ENCODE measurements at places on chromosomes 11 and 22.
A peak's percentile ranks its signal among the peaks of the same experiment; 100 is the strongest.

DNA sequence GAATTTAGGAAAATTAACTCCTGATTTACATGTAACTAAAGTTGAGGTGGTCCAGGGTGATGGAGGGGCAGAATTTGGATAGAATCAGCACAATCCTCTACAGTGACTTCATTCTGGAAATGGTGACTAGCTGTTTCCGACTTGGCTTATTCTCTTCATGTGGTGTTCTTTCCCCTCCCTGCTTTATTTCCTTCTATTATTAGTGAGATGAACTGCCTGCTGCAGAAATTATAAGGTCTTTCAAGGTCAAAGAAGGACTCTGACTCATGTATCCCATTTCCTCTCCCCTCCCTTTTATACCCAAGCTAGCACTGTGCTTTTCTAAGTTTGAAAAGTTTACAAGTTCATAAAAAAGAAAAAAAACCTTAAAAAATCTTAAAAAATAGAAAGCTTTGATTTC is 12.2 kb upstream of the MRPL17 start:
- DNase-seq = peak; percentile 38

DNA sequence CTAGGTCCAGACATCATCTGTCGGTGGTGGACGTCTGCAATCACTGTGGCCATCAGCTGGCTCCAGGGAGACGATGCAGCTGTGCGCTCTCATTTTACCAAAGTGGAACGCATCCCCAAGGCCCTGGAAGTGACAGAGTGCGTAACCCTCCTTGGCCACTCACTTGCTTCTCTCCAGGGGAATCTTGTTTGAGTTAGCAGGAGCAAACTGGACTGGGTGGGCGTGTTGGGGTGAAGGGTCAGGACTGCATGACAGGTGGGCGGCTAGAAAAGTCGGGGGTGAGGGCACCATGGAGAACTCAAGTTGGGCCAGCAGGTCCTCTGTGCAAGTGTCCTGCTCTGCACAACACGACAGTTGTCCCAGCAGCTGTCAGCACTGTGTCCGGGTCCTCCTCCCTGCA is 16.2 kb downstream of the SHISA8 start:
- no peak for DNase-seq

- no peak for DNase-seq
Observed at GRCh38 chr11:1916132-1916985, 3.1 kb upstream of the TNNT3 start.

- DNase-seq = no peak
Observed at GRCh38 chr11:1757861-1758610, 5.7 kb downstream of the CTSD start.

GRCh38 chr22:36858156-36858555 is 2.6 kb upstream of the NCF4 start:
- DNase-seq = no peak

DNA sequence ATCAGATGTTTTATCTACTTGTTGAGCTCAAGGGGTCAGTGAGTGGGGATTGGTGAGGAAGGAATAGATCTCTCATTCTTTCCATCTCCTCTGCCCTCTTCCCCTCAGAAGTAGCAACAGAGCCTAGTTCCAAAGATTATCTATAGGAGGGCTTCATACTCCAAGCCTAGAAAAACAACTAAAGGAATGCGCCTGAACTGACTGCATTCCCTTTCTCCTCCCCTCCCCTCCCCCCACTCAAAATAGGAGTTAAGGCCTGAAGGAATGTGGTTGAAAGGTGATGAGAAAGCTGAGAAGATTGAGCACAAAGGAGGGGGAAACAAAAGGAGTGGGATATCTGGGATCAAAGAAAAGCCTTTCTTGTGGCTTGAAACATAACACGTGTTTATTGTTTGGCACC is 10.5 kb downstream of the EMSY start:
- no peak for DNase-seq

GRCh38 chr11:123567466-123567865 is 87.0 kb downstream of the SCN3B start:
- DNase-seq = no peak

DNA sequence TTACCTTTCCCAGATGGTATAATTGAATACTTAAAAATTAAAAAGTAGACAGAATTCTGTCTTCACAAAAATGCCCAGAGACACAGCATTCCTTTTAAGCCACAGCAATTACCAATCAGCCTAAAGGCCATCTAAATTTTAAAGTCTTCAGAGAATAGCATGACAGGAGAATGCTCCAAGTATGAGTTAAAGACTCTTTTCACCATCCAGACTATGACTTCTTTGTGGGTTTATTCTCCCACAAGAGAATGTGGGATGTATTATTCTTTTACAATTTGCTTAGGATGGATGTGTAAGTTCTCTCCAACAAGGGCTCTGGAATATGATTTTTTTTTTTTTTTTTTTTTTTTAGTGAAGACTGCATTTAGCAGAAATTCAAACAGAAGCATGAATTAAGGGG is 249.9 kb downstream of the TTC28 start:
- DNase-seq = no peak

- peak; percentile 8 for DNase-seq
Observed at GRCh38 chr11:27358296-27358695, 4.7 kb downstream of the CCDC34 start.

DNA sequence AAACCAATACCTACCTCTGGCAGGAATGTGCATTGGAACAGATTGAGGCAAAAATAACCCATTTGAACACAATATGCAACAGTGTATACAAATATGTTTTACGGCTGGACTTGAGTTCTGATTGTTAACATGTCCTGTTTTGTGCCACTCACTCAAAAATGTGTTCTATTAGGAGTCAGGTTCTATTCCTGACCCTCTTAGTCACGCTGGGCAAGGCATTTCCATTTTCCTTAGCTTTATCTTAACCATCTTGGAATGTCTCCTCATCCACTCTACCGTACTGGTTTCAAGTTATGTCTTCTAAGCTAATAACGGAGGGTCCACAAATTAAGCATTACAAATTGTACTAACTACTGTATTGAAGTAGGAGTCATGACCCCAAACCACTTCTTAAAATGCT is 78.6 kb downstream of the MAML2 start:
- no peak for DNase-seq

- DNase-seq = peak; percentile 29
Observed at GRCh38 chr11:47886096-47886495, 37.9 kb upstream of the NUP160 start.

DNA sequence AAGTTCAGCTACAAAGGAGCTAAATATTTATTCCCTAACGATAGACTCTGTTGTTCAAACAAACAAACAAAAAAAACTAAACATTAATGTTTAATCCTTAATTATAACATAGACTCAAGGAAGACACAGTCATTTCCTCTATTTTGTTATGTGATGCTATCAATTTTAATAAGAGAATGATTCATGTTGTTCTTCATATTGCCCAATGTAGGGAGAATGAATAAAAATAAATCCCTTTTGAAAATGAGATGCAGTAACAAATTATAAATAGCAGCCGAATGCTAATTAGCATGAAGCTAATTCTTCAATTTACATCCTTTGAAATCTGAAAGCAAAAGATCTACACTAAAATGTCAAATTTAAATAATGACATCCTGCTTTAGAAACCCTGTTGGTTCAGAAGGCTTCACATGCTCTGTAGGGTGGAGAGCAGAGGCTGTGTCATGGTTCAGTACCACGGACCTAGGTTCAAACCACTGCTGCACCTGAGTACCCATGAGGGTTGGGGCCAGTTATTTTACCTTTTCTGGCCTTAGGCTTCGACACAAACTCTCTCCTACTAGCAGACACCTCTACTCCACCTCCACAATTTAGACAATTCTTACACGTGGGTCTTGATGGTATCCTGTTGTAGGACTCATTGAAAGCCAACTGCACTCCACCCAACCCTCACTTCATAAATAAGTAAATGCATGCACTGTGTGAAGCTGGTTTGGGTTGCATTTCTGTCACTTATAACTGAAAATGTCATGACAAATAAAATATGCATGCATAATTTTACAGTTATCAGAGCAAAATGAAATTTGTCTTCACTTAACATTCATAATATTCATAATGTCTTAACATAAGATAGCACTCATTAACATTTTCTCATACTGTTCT is 89.0 kb downstream of the RRAS2 start:
- DNase-seq = peak; percentile 27
